ENCODE measurements at places on chromosomes 1 and 21. TPM values are rescaled to one million over a fixed set of nuclear protein-coding genes. Genes with fewer than 3 reads are reported as not detected.

DNA sequence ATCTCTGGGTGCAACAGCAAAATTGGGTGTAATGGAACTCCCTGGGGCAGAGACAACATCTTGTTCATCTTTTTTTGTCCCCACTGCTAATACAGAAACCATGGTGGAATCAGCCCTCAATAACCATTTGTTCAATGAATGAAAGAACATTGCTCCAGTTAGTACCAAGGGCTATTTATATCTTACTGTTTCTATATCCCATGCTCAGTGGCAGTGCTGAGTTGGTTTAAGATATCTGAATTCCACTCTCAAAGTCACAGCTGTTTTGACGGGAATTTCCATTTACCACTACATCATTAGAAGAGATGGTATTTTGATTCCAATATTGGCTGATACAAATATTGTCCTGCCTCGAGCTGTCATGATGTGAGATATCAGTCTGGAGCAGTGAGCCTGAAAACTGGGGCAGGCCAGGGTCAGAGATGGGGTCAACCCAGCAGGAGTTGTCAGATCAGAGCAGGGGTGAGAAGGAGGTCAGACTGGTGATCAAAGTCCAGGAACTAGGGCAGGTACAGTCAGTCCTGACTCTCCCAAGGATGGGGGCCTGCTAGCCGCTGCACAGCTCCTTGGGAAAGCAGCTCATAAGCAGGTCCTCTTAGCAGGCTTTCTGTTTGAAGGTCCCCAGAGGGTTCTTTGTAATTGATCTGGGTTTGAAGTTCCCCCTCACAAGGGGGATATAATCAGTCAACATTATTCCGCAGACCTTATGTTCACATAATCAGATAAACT, 5.8 kb upstream of the PHC2 start:
- H3K4me1 ChIP-seq, result peaks cover 16% of the 10 kb centered on the region
- no peaks in the 10 kb centered on the region for H3K36me3 ChIP-seq
- H3K4me3 ChIP-seq, result no peak overlapping the region
- H3K27me3 ChIP-seq, result no peaks in the 10 kb centered on the region

GRCh38 chr21:44658541-44658910, 794 bp downstream of the KRTAP12-3 start:
- DNase-seq, result no peak
- H3K36me3 ChIP-seq, result no peaks in the 10 kb centered on the region
- H3K27me3 ChIP-seq, result peaks cover 3% of the 10 kb centered on the region
- no peaks in the 10 kb centered on the region for H3K4me1 ChIP-seq
- H3K4me3 ChIP-seq, result no peak overlapping the region
- no peak overlapping the region for H3K27ac ChIP-seq

The SSU72 gene
- total RNA-seq, result 107 TPM

- H3K4me1 ChIP-seq, result no peaks in the 10 kb centered on the region
- H3K27me3 ChIP-seq, result peaks cover 9% of the 10 kb centered on the region
- H3K36me3 ChIP-seq, result no peaks in the 10 kb centered on the region
Observed at GRCh38 chr1:229129301-229130027, 141.4 kb upstream of the RAB4A start.

The OXCT2 gene
- total RNA-seq, result not detected

- H3K36me3 ChIP-seq, result no peaks in the 10 kb centered on the region
- peak overlapping the region; percentile 49 for H3K4me3 ChIP-seq
- peak overlapping the region; percentile 97 for H3K27ac ChIP-seq
- no peaks in the 10 kb centered on the region for H3K27me3 ChIP-seq
- peak; percentile 71 for DNase-seq
- H3K4me1 ChIP-seq, result peaks cover 22% of the 10 kb centered on the region
Observed at GRCh38 chr21:37257967-37258877, 8.9 kb downstream of the VPS26C start.

Data from adrenal gland (tissue), 19 donors.